ENCODE measurements at places on chromosomes 3 and 15.

DNA sequence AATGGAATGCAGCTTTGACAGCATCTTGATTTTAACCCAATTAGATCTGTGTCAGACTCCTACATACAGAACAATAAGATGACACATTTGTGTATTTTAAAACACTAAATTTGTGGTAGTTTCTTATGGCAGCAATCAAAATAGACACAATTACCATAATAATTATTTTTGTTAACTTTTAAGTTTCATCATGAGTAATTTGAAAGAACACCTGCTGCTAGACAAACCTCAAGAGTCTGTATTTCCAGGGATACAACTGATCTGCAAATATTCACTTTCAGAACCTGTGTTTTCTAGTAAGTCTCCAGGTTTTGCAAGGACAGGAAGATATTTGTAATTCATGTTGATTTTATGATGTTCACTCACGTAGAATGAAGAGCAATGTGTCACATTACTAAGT lies 736.8 kb downstream of the DIPK2A start:
- DNase-seq = no peak

GRCh38 chr3:188244395-188244861 lies 90.5 kb downstream of the LPP start:
- no peak for DNase-seq

DNA sequence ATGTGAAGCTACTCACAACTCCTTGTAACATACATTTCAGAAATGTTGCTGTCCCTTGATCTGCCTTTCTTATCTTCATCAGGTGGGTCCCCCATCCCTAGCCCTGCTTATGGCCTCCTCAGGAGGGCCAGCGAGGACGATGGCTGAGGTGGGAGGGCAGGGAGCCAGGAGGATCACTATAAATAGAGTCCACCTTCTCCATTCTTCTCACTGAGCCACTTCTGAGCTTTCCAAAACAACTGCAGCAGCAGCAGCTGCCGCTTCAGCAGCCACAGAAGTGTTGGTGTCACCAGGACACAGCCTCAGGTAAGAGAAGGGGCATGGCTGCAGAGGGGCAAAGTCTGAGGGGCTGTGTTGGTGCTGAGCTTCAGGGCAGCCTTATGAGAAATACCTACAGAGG lies 53.5 kb downstream of the ANAPC13 start:
- no peak for DNase-seq

GRCh38 chr3:138812806-138813205 lies 21.9 kb downstream of the PIK3CB start:
- no peak for DNase-seq

GRCh38 chr3:196990601-196991007 lies 22.0 kb upstream of the PIGZ start:
- no peak for DNase-seq
